ENCODE measurements at places on chromosomes 2 and 18. TPM values are rescaled to one million over a fixed set of nuclear protein-coding genes. Genes with fewer than 3 reads are reported as not detected.

DNA sequence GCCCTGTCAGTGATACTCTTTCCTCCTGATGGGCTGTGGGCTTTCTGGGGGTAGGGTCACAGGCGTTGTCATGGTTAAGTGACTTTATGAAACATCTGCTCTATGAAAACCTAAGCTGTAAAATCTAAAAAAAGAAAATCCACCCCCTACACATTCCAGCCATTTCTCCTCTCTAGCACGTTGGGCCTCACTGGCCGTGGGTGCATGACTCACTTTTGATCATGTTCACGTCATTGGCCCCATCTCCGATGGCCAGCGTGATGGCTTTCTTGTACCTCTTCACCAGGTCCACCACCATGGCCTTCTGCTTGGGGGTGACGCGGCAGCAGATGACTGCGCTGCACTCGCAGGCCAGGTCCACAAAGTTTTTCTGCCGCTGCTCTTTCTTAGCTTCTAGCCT is 39.3 kb upstream of the NARS1 start:
- H3K4me3 ChIP-seq = no peak overlapping the region
- H3K27me3 ChIP-seq = no peaks in the 10 kb centered on the region
- peaks cover 2% of the 10 kb centered on the region for H3K4me1 ChIP-seq
- H3K36me3 ChIP-seq = peaks cover 5% of the 10 kb centered on the region
- DNase-seq = no peak

GRCh38 chr18:37535968-37536367 is 29.6 kb downstream of the CELF4 start:
- DNase-seq = no peak
- H3K27me3 ChIP-seq = no peaks in the 10 kb centered on the region
- H3K36me3 ChIP-seq = no peaks in the 10 kb centered on the region

GRCh38 chr18:63981719-63982118 is 11.8 kb downstream of the SERPINB8 start:
- H3K4me1 ChIP-seq = peaks cover 22% of the 10 kb centered on the region
- H3K4me3 ChIP-seq = no peak overlapping the region
- no peak for DNase-seq
- no peaks in the 10 kb centered on the region for H3K27me3 ChIP-seq
- no peak overlapping the region for H3K27ac ChIP-seq

The PDE1A gene
- 0.67 TPM for total RNA-seq

The ABCG5 gene
- not detected for total RNA-seq

The CXCR1 gene
- 3.1 TPM for total RNA-seq

The SERPINB4 gene
- total RNA-seq = not detected

The KCNIP3 gene
- total RNA-seq = 3.7 TPM

The GRP gene
- total RNA-seq = not detected
